ENCODE measurements at places on chromosomes 13 and 19.

DNA sequence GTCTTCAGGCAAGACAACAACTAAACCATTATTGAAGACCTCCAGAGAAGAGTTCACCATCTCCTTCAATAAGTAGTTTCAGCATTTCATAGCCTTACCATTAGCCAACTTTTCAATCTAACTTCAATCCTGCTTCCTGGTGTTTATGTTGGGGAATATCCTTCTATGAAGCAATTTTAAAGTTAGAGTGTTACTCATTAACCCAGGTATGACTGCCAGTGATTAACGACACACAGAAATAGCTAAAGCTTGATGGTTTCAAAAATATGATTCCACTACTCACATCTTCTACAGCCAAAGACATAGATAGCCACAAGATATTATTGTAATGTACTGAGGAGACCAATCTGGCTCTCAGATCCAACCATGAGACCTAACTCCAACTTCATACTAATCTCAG lies 403.2 kb downstream of the EFNB2 start:
- DNase-seq = no peak

- DNase-seq = peak; percentile 72
These were observed 3.9 kb downstream of the TMEM147 start for GRCh38 chr19:35549174-35549788.

DNA sequence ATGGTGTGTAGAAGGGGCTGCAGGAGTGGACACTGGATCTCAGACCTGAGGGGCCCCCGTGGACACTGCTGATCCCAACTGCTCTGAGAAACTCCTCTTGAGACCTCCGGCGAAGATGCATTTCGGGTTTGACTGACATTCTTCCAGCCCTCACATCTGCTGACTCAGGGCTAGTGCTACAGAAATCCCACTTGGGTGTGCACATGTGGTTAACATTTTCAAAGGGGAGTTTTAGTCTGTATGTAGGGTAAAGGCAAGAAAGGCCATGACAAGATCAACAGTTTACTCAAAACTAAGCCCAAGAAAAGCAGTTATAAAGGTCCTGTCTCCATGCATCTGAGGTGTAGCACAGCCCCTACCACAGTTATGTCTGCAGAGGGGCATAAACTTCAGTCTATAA lies 31.2 kb downstream of the DLEU7 start:
- DNase-seq = no peak

DNA sequence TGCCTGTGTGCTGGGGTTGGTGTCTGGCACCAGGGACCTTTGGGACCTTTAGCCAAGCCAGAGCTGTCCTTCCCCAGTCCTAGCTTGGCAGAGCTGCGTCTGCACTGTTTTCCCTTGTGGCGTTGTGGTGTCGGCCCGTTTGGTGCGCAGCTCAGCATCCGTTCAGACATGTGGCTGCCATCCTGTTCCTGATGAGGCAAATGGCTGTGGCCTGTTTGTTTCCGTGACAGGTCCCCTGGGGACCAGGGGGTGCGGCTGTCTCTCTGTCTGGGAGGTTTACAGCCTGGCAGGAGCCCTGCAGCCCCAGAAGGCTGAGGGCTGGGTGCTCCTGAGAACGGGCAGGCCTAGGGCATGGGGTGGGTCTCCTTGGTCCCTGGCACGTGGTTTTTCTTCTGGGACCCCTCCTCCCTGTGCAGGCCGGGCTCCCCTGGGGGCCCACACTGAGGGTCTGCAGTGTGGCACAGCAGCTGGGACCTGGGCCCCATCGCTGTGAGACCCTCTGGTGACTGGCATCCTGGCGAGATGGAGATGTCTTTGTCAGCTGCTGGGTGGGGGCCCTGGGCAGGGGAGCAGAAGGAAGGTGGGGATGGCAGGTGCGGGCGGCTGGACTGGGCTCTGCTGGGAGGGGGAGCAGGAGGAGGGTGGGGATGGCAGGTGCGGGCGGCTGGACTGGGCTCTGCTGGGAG lies 4.0 kb downstream of the SPPL2B start:
- peak; percentile 16 for DNase-seq

- DNase-seq = no peak
These were observed 69.9 kb upstream of the RAP2A start for GRCh38 chr13:97364031-97364430.

Measured in activated CD4-positive, alpha-beta T cell treated with anti-CD3 and anti-CD28 coated beads, Interleukin-2, amount 50 U/mL, for 16 hours (primary cell).